ENCODE measurements at places on chromosomes 11 and 22.

DNA sequence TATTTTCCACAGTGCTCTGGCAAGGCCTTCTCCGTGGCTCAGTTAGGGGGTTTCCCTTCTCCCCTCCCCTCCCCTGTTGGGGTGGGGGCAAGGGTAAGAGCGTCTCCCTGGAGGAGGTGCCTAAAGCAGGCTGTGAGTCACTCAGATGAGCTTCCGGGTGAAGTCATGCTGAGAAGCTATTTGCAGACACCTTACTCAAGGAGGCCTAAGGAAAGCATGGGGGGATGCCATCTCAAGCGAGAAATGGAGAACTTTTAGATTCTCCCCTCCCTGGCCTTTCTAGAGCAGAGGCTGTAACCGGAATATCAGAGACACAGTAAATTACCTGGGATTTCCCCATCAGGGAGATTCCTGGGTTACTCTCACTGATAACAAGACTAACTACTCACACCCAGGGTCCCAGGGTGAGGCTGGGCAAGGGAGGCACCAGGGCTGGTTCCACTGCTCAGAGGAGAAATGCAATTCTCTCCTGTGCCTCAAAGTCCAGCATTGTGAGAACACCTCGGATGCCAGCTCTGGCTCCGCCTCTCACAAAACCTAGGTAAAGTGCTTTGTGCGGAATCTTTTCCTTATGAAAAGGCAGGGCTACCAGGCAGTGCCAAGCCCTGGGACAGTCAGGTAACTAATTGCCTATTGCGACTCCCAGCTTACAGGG, 123.6 kb downstream of the ABTB2 start:
- peak; percentile 59 for DNase-seq

DNA sequence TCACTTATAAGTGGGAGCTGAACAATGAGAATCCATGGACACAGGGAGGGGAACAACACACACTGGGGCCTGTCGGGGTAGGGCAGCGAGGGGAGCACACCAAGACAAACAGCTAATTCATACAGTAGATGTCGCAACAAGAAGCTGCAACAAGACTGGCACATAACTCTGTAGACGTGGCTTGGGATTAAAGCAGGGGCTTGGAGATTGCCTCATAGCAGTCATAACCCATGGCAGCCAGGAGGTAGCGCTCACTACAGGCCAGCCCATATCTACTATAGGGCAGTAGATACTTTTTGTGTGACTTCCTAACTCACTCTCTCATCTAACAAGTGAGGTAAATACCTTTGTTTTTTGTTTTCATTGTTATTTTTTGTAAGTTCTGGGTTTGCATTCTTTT, 1.7 kb upstream of the OR9G4 start:
- DNase-seq, result no peak

- no peak for DNase-seq
Measured at GRCh38 chr11:7587712-7588111, 73.9 kb downstream of the PPFIBP2 start.

DNA sequence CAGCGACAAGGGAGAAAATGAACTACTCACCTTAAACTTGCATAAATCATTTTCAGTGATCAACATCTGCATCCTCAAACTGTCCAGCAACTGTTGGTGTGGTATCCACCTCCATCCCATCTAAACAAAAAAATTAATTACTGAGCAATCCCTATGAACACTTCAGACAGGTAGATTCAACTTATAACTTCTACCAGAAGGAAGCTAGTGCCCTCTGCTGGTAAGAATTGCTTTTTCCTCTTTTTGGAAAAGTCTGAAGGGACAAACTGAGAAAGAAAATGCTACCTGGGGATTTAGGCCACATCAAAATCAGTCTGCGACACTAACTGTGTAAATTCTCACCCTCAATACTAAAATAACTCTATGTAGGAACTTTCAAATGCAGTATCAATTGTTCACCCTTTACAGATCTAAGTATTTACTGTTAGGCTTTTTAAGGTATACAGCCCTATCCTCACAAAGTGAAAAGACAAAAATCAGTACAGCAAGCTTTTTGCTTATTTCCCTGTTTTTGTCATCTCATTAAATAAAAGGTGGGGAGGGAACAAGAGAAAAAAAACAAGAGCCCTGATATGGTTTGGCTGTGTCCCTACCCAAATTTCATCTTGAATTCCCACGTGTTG, 17.9 kb downstream of the CLNS1A start:
- no peak for DNase-seq

DNA sequence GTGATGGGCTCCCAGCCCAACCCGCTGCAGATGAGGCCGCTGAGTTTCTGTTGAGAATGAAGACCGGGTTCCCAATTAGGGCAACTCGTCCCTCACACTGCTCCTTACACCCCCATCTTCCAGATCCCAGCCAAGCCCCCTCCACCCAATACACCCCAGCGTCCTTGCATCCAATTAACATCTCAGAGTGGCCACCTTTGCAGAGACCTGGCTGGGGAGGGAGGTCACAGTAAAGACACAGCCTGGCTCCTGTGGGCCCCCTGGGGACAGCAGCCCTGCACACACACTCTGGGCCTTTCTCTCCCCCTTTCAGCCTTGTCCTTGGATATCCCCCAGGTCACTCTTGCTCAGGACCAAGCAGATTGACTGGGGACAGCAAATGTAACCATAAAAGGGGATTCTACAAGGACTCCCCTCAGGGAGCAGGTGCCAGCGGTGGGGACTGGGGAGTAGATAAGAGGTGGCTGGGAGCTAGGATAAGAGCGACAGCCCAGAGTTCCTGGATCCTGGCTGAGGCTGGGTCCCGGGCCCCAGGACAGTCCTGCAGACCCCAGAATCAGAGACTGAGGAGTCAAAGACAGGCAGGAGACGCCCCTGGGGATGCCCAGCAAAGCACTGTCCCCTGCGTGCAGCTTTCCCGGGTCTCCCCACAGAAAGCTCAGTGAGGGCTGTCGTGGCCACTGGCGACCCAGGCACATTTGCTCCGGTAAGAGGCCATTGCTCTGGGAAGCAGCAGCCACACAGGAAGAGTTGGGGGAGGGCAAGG, 8.4 kb downstream of the APOBEC3A start:
- DNase-seq, result no peak

DNA sequence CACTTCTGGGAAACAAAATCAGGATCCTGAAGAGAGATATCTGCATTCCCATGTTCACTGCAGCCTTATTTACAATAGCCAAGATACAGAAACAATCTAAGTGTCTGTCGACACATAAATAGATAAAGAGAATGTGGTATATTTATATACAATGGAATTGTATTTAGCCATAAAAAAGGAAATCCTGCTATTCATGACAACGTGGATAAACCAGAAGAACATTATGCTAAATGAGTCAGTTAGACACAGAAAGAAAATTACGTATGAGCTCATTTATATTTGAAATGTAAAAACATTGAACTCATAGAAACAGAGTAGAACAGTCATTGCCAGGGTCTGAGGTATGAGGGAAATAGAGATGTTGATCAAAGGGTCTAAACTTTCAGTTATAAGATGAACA, 6.1 kb downstream of the MRPL17 start:
- no peak for DNase-seq

All from stimulated activated CD8-positive, alpha-beta memory T cell treated with anti-CD3 and anti-CD28 coated beads, Interleukin-12 subunit alpha, Interleukin-12 subunit beta, amount 100 ng/mL, for 1 hour (primary cell).